Dermis lymphatic vessel endothelial cell (primary cell): ENCODE measurements at places on chromosomes 2 and 18. TPM values are rescaled to one million over a fixed set of nuclear protein-coding genes. Genes with fewer than 3 reads are reported as not detected.

The ASB18 gene
- not detected in 2 replicates for total RNA-seq

The PSMA8 gene
- total RNA-seq, result not detected in 2 replicates

The KCTD1 gene
- 5.4 and 6.9 TPM in 2 replicates for total RNA-seq

The RTP5 gene
- not detected in 2 replicates for total RNA-seq

The BMP10 gene
- total RNA-seq, result not detected in 2 replicates

The CRYGC gene
- total RNA-seq, result not detected in 2 replicates

The DPP4 gene
- 94.7 and 212 TPM in 2 replicates for total RNA-seq

The STARD6 gene
- 0.11 TPM in 1 of 2 replicates, not detected in the other for total RNA-seq

The IFIH1 gene
- total RNA-seq, result 4.3 and 6.4 TPM in 2 replicates

The TNFRSF11A gene
- total RNA-seq, result 43.0 and 49.1 TPM in 2 replicates

The L3MBTL4 gene
- 2.7 and 8.8 TPM in 2 replicates for total RNA-seq

The AQP12B gene
- total RNA-seq, result not detected in 2 replicates

The SCYGR4 gene
- total RNA-seq, result not detected in 2 replicates

The TMEM87B gene
- 22.1 and 31.0 TPM in 2 replicates for total RNA-seq

The TXNDC9 gene
- 69.5 and 79.0 TPM in 2 replicates for total RNA-seq

The IL36B gene
- total RNA-seq, result not detected in 2 replicates

The CYP1B1 gene
- total RNA-seq, result 0.11 and 1.1 TPM in 2 replicates

The CLASP1 gene
- total RNA-seq, result 30.8 and 32.0 TPM in 2 replicates

The RAX gene
- total RNA-seq, result not detected in 2 replicates

The CFC1 gene
- total RNA-seq, result not detected in 2 replicates

The SKA1 gene
- 1.8 and 2.2 TPM in 2 replicates for total RNA-seq

The IL1RL2 gene
- total RNA-seq, result 0.09 and 0.22 TPM in 2 replicates

The KATNAL2 gene
- 0.86 and 1.1 TPM in 2 replicates for total RNA-seq

The SLC9A2 gene
- total RNA-seq, result not detected in 2 replicates

The PLEKHH2 gene
- under 0.01 and 0.09 TPM in 2 replicates for total RNA-seq

The SLC5A7 gene
- not detected in 2 replicates for total RNA-seq

The RGPD4 gene
- not detected in 2 replicates for total RNA-seq

The LIMS2 gene
- 4.2 and 5.1 TPM in 2 replicates for total RNA-seq

The ONECUT2 gene
- total RNA-seq, result under 0.01 TPM in 1 of 2 replicates, not detected in the other

The EVX2 gene
- not detected in 2 replicates for total RNA-seq

The GPBAR1 gene
- 0.09 TPM in 1 of 2 replicates, not detected in the other for total RNA-seq

The MOCOS gene
- 0.17 and 0.54 TPM in 2 replicates for total RNA-seq

The SERPINB11 gene
- total RNA-seq, result not detected in 2 replicates

The C1GALT1C1L gene
- 0.09 TPM in 1 of 2 replicates, not detected in the other for total RNA-seq

The CDKL4 gene
- total RNA-seq, result 0.43 and 1.5 TPM in 2 replicates

The LGALSL gene
- 3.2 and 4.2 TPM in 2 replicates for total RNA-seq

The C1D gene
- 17.5 and 28.2 TPM in 2 replicates for total RNA-seq

The HPCAL1 gene
- 27.5 and 31.6 TPM in 2 replicates for total RNA-seq

The DNER gene
- under 0.01 TPM in 1 of 2 replicates, not detected in the other for total RNA-seq

The ANXA4 gene
- total RNA-seq, result 30.3 and 31.0 TPM in 2 replicates

The NMUR1 gene
- total RNA-seq, result 0.11 TPM in 1 of 2 replicates, not detected in the other

The RIT2 gene
- not detected in 2 replicates for total RNA-seq
